HuH-7 (cell line): ENCODE measurements at places on chromosomes 13 and 19.

- no peak for DNase-seq
Observed at GRCh38 chr13:52160506-52160905, 1.1 kb upstream of the NEK3 start.

DNA sequence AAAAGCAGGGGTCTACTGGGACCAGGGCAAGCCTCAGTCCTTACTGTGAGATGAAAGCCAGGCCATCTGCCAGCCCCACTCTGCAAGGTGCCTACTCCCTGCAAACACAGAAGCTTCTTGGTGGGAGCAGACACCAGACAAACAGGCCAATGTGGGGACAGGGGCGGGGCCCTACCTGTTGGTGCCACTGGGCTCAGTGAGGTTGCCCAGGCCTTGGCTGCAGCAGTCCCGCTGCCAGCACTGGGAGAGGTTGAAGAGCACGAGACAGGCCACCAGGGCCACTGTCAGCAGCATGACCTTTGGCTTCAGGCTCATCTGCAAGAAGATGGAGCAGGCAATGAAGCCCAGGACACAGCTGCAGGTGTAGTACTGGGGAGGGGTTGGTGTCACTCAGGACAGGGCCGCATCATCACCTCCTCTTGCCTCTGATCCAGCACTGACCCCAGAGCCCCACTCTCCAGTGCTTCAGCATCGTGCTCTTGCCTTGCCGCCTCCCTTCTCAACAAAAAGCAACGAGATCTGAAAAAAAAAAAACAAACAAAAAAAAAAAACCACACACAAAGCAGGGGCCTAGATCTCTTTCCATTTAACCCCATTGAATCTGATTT lies 72.6 kb downstream of the NBEA start:
- DNase-seq = no peak

DNA sequence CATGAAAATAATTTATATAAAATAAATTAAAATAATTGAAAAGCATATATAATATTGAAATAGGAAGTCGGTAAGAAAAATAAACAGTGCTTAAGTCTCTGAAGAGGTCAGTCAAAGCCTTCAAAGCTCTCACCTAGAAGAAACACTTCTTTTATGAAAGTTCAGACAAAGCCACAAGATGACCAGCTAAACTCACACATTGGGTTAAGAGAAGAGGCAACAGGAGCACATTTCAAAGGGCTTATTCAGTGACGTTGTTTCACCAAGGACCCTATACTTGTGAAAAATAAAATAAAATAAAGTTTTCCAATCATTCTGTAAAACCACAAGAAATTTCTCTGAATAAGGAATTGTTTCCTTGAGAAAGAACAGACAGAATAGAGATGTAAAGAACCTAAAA lies 2.5 kb upstream of the ITM2B start:
- DNase-seq = no peak

- DNase-seq = no peak
Observed at GRCh38 chr19:19631346-19631745, 3.3 kb upstream of the LPAR2 start.

GRCh38 chr13:74730556-74731331 lies 596.5 kb upstream of the KLF12 start:
- no peak for DNase-seq

DNA sequence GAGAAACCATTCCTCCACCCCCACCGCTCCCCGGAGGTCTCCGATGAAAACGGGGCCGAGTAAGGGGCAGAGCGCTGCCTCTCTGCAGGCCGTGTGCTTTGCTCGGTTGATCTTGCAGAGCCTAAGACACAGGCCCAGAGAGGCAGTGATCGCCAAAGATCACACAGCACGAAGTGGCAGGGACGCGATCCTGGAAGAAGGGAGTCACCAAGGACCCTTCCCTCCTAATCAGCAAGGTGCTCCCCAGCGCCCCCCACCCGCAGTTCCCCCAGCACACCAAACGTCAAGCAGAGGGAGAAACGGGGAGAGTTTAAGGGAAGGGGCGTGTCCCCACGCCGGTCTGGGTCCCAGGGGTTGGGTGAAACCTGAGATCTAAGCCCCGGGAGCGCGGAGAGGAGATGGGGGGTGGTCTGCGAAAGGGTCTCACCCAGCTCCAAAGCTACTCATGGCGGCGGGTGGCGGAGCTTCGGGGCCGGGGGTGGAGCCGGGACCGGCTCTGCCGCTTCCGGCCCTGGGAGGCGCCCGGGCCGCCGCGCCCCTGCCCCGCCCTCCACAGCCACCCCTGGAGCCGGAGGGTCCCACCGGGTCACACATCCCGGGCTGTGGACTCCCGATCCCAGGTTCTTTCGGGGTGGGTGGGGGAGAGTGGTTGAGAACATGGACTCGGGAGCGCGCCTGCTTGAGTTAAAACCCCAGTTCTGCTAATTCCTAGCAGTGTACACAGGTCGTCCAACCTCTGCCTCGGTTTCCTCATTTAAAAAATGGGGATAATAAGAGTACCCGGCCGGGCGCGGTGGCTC lies at the start of gene EML2:
EML2 (minus strand) TSS at position 468 of the 800 bp plus-strand sequence; CDS start at position 447, 21 bp downstream.
- peak; percentile 78 for DNase-seq

GRCh38 chr19:11848594-11849469 lies at the start of gene ZNF439:
TSS of gene ZNF439 (plus strand) at chr19:11848726. CDS start at chr19:11848868, 142 bp downstream.
- DNase-seq = no peak

- peak; percentile 30 for DNase-seq
Observed at GRCh38 chr13:36919171-36919832, 736 bp downstream of the SMAD9 start.
